ENCODE measurements at places on chromosomes 11 and 22. TPM values are rescaled to one million over a fixed set of nuclear protein-coding genes. Genes with fewer than 3 reads are reported as not detected.

- no peak for DNase-seq
Observed at GRCh38 chr11:803770-804598, 1.0 kb downstream of the PIDD1 start.

DNA sequence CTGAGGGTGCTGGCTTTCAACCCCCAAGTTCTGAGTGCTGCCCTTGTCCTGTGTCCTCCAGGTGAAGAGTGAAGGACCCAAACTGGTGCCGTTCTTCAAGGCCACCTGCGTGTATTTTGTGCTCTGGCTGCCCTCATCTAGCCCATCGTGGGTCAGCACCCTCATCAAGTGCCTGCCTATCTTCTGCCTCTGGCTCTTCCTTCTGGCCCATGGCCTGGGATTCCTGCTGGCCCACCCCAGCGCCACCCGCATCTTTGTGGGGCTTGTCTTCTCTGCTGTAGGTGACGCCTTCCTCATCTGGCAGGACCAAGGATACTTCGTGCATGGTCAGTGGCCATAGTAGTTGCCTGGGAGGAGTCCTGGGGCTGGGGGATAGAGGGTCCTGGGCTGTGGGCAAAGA, 2.3 kb downstream of the TMEM86A start:
- DNase-seq, result no peak

DNA sequence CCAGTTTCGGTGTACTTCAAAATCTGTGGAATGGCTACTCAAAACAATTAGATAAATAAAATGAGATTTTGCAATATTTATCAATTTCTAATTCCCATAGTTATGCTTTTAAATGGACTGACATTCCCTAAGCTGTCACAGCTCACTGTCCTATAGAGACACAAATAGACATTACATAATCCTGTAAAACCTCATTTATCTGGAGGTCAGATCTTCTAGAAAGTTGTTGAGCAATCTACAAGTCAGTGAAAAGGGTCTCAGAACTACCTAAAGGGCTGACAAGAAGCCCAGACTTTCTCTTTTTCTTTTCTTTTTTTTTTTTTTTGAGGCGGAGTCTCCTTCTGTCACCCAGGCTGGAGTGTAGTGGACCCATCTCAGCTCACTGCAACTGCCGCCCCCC, 12.0 kb downstream of the ALG8 start:
- DNase-seq, result no peak

- no peak for DNase-seq
Observed at GRCh38 chr11:22037505-22037904, 155.4 kb upstream of the ANO5 start.

- DNase-seq, result no peak
Observed at GRCh38 chr11:43145653-43146052, 166.1 kb upstream of the API5 start.

TRIM6 gene
- total RNA-seq, result 20.6 TPM

ACRV1 gene
- not detected for total RNA-seq

CREB3L1 gene
- total RNA-seq, result 13.7 TPM

Measured in H1 (cell line).